ENCODE measurements at places on chromosomes 2 and 18. TPM values are rescaled to one million over a fixed set of nuclear protein-coding genes. Genes with fewer than 3 reads are reported as not detected.

DNA sequence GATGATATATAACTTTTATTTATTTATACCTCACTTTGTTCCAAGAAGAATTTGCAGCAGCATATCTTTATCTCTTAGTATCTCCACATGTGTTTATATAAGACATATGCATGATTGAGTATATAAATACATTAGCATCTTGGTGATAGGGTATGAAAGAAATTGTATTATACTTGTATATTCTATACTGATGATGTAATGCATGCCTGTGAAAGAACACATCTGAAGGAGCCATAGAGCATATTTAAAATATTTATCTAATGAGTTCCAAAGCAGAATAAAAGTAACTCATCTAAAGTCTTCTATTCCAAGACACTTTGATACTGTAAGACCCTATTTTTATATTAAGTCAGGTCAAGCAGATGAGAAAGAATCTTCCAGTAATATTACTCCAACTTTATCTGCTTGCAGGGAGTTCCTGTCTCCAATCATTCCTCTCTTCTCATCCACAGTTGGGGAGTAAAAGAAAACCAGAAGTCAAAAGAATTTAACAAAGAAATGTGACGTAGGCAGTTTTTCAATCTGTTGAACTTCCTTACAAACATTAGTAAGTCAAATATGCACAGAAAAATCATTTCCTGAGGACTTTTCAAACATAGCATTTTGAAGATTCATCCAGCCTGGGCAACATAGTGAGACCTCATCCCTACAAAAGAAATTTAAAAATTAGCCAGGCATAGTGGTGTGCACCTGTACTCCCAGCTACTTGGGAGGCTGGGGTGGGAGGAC, 76.7 kb downstream of the DTNB start:
- DNase-seq = no peak

GRCh38 chr18:70693246-70693645, 404.4 kb downstream of the SOCS6 start:
- DNase-seq = no peak

GRCh38 chr2:76567478-76567877, 856.8 kb upstream of the GCFC2 start:
- DNase-seq = no peak

GRCh38 chr2:48874282-48874681, 118.8 kb upstream of the LHCGR start:
- no peak for DNase-seq

- peak; percentile 23 for DNase-seq
Measured at GRCh38 chr2:241948901-241949735, 79.6 kb downstream of the RTP5 start.

DNA sequence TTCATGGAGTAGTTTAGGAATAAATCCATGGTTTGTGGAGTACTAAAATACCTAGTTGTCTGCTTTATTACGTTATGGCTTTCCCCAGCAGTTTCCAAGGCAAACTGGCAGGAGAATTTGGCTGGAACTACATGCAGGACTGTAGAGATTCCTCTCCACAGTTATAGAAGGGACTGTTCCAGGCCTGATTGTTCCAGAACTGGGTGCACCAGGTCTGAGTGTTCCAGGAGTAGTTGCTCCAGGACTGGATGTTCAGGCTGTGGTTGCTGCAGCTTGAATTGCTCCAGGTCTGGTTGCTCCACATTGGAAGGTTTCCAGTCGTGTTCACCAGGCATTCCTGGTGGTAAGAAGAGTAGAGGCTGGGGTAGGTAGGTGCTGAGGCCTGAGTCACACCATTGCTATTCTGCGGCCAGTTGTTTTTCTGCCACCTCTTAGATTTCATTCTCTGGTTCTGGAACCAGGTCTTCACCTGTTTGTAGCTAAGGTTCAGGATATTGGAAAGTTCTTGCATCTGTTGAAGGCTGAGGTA, 28.1 kb downstream of the SGPP2 start:
- DNase-seq = no peak

DNA sequence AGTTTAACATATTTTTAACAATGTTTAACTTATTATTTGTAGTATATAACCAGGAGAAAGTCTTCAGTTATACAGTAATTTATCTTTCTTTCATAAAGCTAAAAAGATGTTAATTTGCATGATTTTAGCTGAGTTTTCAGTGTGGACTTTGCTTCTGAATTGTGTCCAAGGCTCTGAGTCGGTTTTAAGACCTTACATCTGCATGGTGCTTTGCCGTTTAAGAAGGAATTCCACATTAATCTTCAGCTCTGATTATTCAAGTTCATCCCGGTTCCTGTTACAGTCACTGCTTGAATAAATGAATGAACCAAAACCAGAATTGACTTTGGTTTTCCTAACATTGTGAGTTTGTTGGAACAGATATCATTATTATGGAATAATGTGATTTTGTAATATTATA, 419.7 kb upstream of the RGPD4 start:
- DNase-seq = no peak

DNA sequence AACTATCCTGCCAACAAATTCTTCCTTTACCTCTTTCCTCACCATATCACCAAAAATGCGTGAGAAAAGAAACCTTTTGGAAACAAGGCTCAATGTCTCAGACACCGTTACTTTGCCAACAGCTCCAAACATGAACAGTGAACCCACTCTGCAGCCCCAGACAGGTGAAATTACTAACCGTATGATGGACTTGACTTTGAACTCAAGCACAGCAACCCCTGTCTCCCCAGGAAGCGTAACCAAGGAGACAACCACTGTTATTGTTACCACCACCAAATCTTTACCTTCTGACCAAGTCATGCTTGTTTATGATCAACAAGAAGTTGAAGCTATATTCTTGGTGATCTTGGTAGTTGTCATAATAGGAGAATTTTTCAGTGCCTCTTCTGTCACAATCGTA, 28.4 kb downstream of the MFSD6 start:
- no peak for DNase-seq

GRCh38 chr2:101617796-101618195, 79.7 kb upstream of the MAP4K4 start:
- DNase-seq = no peak

DNA sequence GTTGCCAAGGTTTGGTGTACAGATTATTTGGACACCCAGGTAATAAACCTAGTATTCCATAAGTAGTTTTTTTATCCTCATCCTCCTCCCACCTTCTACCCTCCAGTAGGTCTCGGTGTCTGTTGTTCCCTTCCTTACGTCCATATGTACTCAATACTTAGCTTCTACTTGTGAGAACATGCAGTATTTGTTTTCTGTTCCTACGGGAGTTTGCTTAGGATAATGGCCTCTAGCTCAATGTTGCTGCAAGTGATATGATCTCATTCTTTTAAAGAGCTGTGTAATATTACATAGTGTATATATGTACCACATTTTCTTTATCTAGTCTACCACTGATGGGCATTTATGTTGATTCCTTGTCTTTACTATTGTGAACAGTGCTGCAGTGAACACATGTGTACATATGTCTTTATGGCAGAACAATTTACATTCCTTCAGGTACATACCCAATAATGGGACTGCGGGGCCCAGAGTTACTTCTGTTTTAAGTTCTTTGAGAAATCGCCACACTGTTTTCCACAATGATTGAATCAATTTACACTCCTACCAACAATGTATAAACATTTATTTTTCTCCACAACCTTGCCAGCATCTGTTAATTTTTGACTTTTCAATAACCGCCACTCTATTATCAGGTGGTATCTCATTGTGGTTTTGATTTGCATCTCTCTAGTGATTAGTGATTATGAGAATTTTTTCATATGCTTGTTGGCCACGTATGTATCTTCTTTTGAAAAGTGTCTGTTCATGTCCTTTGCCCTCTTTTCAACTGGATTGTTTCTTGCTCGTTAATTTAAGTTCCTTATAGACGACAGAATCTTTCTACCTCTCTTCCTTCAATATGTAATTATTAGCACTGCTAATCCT, 88.0 kb downstream of the MEMO1 start:
- DNase-seq = no peak

- DNase-seq = no peak
Measured at GRCh38 chr2:85709401-85709811, 15.2 kb downstream of the GNLY start.

GRCh38 chr2:199490049-199490448, 32.3 kb upstream of the SATB2 start:
- no peak for DNase-seq

GRCh38 chr2:236164925-236165841, 3.0 kb downstream of the GBX2 start:
- no peak for DNase-seq

DNA sequence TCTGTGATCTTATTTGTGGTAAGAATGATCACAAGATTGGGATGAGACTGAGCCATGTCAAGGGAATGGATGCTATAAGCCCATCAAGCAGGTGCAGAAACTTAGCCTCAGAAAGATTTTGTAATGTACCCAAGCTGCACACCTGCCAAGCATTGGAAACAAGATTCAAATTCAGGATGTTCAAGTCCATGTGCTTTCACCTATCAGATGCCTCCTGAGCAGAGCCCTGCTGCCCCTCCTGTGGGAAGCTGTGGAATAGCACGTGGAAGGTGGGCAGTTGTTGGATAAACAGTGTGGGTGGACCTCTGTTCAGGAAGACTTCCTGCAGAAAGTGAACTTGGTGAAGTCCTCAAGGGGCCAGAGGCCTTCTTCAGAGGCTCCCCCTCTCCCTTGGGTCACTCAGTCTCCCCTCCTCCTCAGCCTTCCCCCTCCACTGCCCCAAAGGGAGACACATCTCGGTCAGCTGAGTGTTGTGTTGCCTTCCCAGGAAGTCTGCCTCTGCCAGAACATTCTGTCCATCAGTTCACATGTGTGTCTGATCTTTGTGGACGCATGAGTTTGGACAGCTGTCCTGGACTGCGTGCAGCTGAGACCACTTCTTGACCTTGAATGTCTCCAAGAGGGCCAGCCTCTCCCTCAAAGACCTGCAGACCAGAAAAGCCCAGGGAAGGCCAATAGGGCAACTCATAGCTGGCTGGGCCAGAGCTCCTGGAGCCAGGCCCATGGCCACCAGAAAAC, 186.1 kb downstream of the INHBB start:
- DNase-seq = no peak

DNA sequence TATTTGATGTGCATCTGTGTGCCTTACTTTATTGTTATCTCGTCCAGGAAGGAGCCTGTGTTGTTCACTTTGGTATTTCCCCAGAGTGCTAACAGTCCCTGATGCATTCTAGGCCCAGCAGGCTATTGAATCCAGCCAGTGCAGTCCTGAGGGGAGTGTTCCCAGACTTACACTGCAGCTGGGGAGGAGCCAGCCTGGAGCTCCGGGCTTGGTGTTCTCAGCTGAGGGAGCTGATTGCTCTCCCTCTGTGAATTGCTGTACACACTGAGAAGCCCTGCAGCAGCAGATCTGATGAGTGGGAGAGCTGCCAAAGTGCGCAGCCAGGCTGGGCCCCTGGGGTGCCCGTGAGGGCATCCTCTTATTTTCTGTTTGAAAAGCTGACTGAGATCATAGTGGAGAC, 159.2 kb downstream of the GALNT3 start:
- DNase-seq = no peak

DNA sequence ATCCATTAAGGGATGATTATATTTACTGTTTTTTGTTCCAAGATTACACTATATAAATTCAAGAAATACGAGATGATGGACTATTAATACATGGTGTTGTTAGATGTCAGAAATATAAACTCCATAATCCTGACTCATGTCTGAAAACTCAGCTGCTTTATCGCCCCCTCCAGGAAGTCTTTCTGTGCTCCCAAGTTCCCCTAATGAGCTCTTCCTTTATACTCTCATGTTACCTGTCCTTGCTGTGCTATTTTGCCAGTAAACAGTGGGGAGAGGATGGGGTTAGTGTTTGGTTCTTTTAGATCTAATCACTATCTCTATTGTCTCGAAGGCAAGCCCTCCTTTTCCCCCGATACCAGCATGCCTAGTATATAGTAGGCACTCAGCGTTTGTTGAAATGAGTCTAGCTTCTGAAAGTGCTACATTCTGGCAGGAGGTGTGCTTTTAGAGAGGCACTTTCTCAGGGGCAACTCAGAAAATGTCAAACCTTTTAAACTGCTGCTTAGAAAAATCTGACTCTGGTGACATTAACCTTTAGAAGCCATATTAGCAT, 21.4 kb upstream of the BARD1 start:
- DNase-seq = no peak

GRCh38 chr2:180907731-180908130, 72.7 kb upstream of the UBE2E3 start:
- no peak for DNase-seq

GRCh38 chr2:175734686-175735085, 267.4 kb downstream of the LNPK start:
- DNase-seq = no peak

- DNase-seq = peak; percentile 79
Measured at GRCh38 chr2:190407662-190408537, at the start of gene MFSD6. Gene MFSD6, plus strand, starts transcription at chr2:190408355. Its CDS starts 27,675 bp downstream, at chr2:190436030.

GRCh38 chr2:95077530-95077825, 44.1 kb downstream of the MRPS5 start:
- DNase-seq = no peak

DNA sequence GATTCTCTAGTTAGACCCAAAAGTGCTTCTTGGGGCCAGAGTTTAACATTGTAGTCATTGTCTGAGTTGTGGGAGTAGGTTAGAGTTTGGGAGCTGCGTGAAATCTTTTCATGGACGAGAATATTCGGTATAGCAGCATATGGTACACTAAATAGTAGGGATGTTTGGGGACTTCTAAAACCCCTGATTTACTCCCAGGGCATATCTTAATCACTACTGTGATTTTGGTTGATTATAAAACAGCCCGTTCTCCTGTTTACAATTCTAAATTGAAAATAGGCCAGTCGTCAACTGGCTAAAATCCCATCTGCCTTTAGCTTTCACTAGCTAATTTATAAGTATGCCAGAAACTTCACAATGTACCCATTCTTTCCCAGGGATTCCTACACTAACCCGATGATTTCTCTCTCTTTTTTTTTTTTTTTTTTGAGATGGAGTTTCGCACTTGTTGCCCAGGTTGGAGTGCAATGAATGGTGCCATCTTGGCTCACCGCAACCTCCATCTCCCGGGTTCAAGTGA, 44.3 kb downstream of the MOB4 start:
- no peak for DNase-seq

GRCh38 chr2:70698847-70699246, 69.2 kb downstream of the ADD2 start:
- DNase-seq = no peak

GRCh38 chr18:24811950-24812681, 351.7 kb downstream of the HRH4 start:
- no peak for DNase-seq

DNA sequence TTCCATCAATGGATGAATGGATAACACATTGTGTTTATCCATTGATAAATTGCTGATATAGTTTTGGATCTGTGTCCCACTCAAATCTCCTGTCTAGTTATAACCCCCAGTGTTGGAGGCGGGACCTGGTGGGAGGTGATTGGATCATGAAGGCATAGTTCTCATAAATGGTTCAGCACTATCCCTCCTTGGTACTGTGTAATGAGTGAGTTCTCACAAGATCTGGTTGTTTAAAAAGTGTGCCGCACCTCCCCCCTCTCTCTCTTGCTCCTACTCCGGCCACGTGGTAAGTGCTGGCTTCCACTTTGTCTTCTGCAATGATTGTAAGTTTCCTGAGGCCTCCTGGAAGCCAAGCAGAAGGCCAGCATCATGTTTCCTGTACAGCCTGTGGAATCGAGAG, 23.9 kb upstream of the SPATA3 start:
- no peak for DNase-seq

Gene CNDP1
- total RNA-seq = not detected

Gene MAIP1
- 20.0 TPM for total RNA-seq

Gene COL3A1
- not detected for total RNA-seq

Gene ITPRID2
- total RNA-seq = 68.4 TPM

Gene UPP2
- not detected for total RNA-seq

Gene LRRC30
- not detected for total RNA-seq

Gene ADAM23
- total RNA-seq = 1.7 TPM

Gene OXER1
- total RNA-seq = not detected

Gene UGGT1
- 56.5 TPM for total RNA-seq

Gene SMYD1
- total RNA-seq = not detected

Gene CTAGE1
- total RNA-seq = not detected

Gene FAM237A
- total RNA-seq = not detected
